ENCODE measurements at places on chromosomes 1 and 21.

GRCh38 chr1:10497109-10497508, 22.4 kb downstream of the PEX14 start:
- no peak for DNase-seq

GRCh38 chr1:228748431-228748830, 13.2 kb downstream of the RHOU start:
- no peak for DNase-seq

DNA sequence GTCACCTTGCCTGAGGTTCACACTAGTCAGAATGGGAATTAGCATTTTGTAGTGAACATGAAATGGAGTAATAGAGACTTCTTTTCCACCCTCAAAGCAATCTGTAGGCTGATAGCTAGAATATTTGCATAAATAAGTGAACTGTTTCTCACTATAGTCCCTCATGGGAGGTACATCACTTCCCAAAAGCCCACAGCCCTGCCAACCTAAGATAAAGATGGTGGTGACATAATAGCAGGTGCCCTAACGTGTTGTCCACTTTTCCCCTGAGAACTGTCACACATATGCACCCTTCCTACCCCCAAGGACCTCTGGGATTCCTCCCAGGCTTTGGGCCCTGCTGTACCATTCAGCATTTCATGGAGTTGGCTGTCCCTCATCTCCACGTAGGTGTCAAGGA, 4.4 kb downstream of the TMEM35B start:
- DNase-seq: no peak

DNA sequence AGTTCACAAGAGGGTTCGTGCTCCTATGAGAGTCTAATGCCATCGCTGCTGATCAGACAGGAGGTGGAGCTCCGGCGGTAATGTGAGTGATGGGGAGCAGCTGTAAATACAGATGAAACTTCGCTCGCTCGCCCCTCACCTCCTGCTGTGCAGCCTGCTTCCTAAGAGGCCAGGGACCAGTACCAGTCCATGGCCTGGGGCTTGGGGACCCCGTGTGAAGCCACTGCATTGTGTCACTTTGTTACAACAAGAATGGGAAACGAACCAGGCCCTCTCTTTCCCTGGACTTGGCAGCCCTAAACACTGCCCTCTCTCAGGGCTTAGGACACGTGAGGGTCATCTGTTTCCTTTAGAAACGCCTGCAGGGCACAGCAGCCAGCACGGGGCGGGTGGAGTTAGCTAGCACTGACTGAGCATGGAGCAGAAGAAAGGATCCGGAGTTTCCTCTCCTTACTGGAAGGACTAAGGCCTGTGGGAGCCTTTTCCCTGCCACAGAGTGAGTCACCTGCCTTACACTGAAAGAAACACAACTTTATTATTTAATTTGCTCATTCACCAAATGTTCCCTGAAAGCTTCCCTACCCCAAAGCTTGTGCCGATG, 185.2 kb upstream of the TMEM51 start:
- no peak for DNase-seq

DNA sequence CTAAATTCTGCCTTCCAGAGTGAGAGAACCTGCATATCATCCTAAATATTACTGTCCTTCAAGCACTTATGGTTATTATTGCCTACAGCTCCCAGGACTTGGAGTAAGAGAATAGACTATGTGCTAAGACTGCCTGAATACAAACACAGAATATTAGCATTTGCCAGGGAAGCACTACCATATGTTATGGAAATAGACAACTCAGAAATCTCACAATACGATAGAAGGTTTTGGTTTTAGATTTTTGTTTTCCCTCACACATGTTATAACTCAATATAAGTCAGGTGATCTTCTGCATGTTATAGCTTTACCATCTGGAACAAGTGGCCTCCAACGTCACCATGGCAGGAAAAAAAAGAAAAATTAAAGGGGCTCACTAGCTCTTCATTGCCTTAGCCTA, 413.9 kb downstream of the LRRIQ3 start:
- DNase-seq: no peak

- DNase-seq: no peak
Observed at GRCh38 chr1:29311352-29312030, 75.2 kb downstream of the PTPRU start.

DNA sequence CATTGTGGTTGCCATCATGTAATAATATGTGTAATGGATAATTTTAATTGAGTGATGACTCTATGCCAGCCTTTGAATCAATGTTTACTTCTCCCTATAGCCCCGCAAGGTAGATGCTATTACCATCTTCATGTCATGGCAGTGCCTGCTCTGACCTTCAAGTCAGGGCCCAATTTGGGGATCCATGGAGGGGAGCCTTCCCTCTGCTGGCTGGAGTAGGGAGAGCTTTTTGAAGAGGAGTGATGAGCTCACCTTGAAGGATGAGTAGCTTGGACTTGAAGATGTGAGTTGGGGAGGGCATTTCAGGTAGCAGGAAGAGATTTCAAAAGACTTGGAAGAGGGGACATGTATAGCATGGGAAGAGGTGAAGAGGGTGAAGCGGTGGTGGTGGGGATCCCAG, 189.2 kb downstream of the FOXD2 start:
- DNase-seq: no peak

DNA sequence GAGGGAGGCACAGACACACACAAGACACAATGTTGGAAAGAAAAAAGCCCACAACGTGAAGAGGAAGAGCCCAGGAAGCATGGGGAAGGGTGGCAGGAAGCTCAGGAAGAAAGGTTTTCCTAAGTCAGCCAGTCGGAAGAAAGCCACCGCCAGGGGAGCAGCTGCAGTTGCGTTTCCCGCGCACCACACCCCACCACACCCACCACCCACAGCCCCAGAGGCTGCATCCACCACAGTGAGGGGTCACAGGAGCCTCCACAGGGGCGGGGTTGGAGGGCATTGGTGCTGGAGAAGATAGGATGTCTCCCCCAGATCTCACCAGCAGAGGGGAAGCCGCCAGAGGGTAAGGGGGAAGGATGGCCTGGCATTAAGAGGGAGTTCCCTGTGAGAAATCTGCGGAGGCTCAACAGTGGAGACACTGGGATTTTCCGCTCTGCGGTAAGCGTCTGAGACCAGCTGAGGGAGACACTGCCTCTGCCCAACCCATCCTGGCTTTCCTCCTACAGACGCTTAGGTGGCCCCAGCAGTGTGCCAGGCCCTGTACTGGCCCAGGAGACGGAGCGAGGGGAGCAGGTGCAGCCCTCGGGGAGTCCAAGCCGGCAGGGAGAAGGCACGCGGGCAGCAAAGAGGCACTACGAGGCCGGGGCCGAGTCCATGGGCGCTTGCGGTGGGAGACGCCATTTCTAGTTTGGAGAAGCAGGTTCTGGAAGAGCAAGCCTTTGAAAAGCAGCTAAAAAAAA, 19.8 kb downstream of the PGLYRP3 start:
- DNase-seq: no peak

GRCh38 chr1:118360817-118361216, 175.8 kb upstream of the SPAG17 start:
- DNase-seq: no peak

DNA sequence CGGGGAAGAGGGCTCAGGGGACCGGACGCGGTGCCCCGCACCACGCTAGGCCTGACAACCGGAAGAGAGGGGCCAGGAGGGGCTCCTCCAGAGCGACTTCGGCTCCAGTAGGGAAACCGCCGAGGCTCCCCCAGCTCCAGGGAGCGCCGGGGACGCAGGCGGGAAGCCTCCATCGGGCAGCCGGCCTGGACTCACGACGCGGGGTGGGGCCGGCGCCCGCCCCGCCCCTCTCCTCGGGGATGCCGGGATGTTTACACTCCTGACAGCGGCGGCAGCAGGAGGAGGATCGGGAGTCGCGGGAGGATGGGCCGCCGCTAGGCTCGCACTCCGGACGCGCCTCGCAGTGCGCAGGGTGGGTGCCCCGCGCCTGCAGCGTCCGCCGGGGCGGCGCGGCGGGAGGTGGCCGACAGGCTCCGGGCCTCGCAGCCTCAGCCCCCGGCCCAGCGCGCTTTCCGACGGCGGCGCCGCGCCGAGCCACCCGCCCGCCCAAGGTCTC, at the start of gene NEK7:
Gene NEK7 (plus strand): TSS at position 254 of the 496 bp plus-strand sequence. CDS start 75,583 bp downstream, outside the sequence.
- peak; percentile 18 for DNase-seq

- no peak for DNase-seq
Observed at GRCh38 chr1:66764994-66765578, 12.8 kb downstream of the DYNLT5 start.

DNA sequence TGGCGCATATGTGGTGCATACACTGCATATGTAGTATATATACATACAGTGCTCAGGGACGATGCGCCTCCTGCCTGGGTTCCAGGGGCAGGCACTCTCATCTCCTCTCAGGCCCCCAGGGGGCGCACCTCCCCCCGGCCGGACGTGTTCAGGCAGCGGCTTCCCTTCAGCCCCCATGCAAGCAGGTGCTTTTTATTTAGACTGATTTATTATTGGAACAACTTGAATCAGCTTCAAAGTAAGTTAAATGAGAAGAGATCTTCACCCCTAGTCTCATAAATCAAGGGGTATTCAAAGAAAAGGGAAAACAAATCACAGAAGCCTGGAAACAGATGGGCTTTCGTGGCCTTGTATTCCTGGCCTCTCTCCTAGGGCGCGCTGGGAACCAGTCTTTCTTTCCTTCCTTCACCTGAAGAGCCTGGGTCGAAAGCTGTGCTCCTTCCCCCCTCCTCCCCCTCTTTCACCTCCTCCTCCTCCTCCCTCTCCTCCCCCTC, 64.6 kb downstream of the UBIAD1 start:
- peak; percentile 54 for DNase-seq

- DNase-seq: no peak
Observed at GRCh38 chr1:84155517-84155916, 11.4 kb downstream of the PRKACB start.

DNA sequence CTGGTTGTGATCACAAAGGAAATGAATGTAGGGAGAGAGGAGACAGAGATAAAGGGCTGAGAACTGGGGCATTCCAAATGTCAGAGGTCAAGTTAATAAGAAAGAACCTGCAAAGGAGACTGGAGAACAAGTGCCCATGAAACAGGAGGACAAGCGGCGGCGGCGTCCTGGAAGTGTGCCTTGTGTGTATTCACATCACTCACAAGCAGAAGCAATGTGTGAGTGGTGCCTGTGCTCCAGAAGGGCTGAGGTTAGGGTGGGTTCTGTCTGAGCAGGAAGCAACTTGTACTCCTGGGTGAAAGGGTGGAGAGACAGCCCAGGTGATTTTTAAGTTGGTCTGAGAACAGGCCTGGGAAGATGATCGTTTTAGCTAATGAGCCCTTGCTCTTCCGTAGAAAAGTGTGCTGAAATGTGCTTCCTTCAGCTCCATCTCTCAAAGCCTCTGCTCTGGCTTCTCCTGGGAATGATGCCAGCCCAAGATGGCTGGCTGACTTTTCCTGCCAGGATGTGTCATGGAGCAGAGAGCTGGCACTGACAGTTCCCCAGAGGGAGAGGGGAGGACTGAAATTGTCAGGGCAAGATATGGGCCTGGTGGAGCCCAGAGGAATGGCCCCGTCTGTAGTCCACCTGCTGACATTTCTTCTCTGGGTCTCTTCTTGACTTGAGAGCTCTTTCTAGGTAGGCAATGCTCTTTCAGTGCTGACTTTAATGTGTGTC, 25.1 kb upstream of the PLEKHA6 start:
- DNase-seq: no peak
